ENCODE measurements at places on chromosomes 7 and 10. TPM values are rescaled to one million over a fixed set of nuclear protein-coding genes. Genes with fewer than 3 reads are reported as not detected.

Gene PLPP4
- 2.5 TPM for total RNA-seq

Gene CCL26
- total RNA-seq, result not detected

Gene VGF
- total RNA-seq, result 1.2 TPM

DNA sequence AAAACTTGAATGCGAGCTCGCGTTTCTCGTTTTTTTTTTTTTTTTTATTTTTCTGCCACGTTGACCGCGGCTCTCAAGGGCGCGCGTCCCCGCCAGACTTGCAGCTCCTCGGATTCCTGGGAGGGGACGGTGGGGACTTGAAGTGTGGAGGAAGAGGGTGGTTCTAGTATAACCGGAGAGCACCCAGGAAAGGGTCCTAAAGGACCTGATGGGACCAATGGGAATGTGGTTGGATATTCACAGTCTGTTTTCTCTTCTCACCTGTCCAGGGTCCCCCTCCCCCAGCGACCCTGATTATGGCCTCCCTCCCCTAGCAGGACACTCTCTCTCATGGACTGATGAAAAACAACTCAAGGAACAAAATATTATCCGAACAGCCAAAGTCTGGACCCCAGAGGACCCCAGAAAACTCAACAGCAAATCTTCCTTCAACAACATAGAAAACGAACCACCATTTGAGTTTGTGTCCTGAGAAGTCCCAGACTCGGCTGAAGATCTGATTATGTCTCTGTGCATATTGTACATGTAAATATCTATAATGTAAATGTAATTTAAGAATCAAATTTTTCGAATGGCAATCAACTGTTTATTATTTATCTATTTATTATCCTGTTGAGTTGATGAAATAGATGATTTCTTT is 1.4 kb downstream of the PTF1A start:
- H3K4me1 ChIP-seq, result no peaks in the 10 kb centered on the region
- DNase-seq, result no peak
- no peaks in the 10 kb centered on the region for H3K36me3 ChIP-seq
- H3K27ac ChIP-seq, result no peak overlapping the region
- no peak overlapping the region for H3K4me3 ChIP-seq

DNA sequence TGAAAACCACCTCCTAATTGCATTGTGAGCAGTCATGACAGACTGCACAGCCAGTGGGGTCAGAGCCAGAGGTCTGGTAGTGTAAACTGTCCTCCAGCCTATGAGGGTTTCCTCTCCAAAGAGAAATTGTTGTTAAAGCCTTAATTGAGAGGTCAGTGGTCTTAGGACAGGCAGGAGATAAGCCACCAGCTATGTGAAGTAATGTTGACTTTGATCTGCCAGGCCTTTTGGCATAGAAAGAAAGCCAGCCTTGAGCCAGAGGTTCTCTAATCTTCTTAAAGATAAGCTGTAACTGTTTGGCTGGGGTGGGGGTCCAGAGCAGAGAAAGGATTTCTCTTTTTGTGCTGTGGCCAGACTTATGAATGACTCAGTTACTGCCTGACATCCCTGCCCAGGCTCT is 248.4 kb downstream of the WDR11 start:
- H3K36me3 ChIP-seq, result no peaks in the 10 kb centered on the region
- H3K4me1 ChIP-seq, result no peaks in the 10 kb centered on the region
- H3K4me3 ChIP-seq, result no peak overlapping the region
- no peaks in the 10 kb centered on the region for H3K27me3 ChIP-seq
- no peak for DNase-seq
- H3K27ac ChIP-seq, result no peak overlapping the region

- no peak for DNase-seq
- no peaks in the 10 kb centered on the region for H3K36me3 ChIP-seq
- no peak overlapping the region for H3K27ac ChIP-seq
- no peak overlapping the region for H3K4me3 ChIP-seq
- H3K27me3 ChIP-seq, result no peaks in the 10 kb centered on the region
- peaks cover 28% of the 10 kb centered on the region for H3K4me1 ChIP-seq
These were observed 21.4 kb downstream of the KCP start for GRCh38 chr7:128889121-128889520.

DNA sequence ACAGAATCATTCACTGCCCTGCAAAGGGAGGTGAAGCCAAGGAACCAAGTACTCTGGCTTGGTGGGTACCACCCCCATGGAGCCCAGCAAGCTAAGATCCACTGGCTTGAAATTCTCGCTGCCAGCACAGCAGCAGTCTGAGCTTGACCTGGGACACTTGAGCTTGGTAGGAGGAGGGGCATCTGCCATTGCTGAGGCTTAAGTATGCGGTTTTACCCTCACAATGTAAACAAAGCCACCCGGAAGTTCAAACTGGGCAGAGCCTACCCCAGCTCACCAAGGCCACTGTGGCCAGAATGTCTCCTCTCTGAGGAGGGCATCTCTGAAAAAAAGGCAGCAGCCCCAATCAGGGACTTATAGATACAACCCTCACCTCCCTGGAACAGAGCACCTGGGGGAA is 1050.0 kb upstream of the GHITM start:
- H3K4me1 ChIP-seq, result no peaks in the 10 kb centered on the region
- DNase-seq, result no peak
- no peaks in the 10 kb centered on the region for H3K27me3 ChIP-seq
- H3K4me3 ChIP-seq, result no peak overlapping the region
- H3K36me3 ChIP-seq, result no peaks in the 10 kb centered on the region
- no peak overlapping the region for H3K27ac ChIP-seq

GRCh38 chr7:41164440-41164839 is 538.5 kb downstream of the INHBA start:
- no peaks in the 10 kb centered on the region for H3K36me3 ChIP-seq
- H3K27me3 ChIP-seq, result no peaks in the 10 kb centered on the region
- H3K27ac ChIP-seq, result no peak overlapping the region
- H3K4me1 ChIP-seq, result no peaks in the 10 kb centered on the region
- no peak for DNase-seq

- no peak for DNase-seq
- H3K4me1 ChIP-seq, result no peaks in the 10 kb centered on the region
- H3K27me3 ChIP-seq, result no peaks in the 10 kb centered on the region
- H3K4me3 ChIP-seq, result no peak overlapping the region
These were observed 125.3 kb upstream of the CELF2 start for GRCh38 chr10:10892290-10892875.

GRCh38 chr7:74379938-74380337 is 73.8 kb upstream of the GTF2IRD1 start:
- H3K4me1 ChIP-seq, result no peaks in the 10 kb centered on the region
- no peak for DNase-seq
- no peak overlapping the region for H3K4me3 ChIP-seq
- H3K27ac ChIP-seq, result no peak overlapping the region

DNA sequence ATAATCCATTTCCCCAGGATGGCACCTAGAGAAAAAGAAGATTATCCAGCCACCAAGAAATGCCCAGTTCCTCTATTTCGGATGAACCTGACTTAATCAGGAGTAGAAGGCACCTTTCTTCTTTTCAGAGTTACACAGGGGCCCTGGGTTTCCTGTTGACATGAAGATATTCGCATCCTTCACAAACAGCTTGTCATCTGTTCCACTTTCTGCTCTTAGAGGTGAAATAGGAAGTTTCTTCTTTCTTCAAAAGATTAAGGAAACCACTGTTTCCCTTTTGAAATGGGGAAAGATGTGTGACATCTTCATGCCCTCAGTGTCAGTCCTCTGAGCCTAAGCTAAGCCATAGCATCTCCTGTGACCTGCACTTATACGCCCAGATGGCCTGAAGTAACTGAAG is 39.1 kb upstream of the RAB18 start:
- H3K27me3 ChIP-seq, result no peaks in the 10 kb centered on the region
- no peak overlapping the region for H3K27ac ChIP-seq
- no peaks in the 10 kb centered on the region for H3K36me3 ChIP-seq
- no peaks in the 10 kb centered on the region for H3K4me1 ChIP-seq
- DNase-seq, result no peak

GRCh38 chr10:47261121-47261520 is 38.9 kb upstream of the GDF10 start:
- H3K4me3 ChIP-seq, result no peak overlapping the region
- H3K4me1 ChIP-seq, result no peaks in the 10 kb centered on the region
- H3K36me3 ChIP-seq, result no peaks in the 10 kb centered on the region
- no peak overlapping the region for H3K27ac ChIP-seq
- DNase-seq, result no peak
- H3K27me3 ChIP-seq, result no peaks in the 10 kb centered on the region
